SHP77 treated with DMSO at 0.1 percent for 48 hours (cell line): ENCODE measurements at places on chromosomes 2 and 18.

DNA sequence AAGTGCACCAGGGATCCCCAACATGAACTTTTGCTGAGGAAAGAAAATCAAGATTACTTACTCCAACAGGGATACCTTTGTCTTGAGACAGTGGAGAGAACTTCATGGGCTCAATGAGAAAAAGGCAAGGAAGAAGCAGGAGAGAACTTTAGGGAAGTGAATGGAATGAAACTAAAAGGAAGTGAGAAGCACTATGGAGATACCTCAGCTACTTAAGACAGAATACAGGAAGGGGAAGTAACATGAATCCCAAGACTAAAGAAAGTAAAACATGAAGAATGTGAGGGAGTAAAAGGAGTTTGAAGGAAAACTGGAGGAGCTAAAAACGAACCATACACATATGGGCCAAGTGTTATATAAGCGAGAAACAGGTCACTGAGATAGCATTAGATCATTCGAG is 32.4 kb upstream of the ACTR3 start:
- no peak for DNase-seq

DNA sequence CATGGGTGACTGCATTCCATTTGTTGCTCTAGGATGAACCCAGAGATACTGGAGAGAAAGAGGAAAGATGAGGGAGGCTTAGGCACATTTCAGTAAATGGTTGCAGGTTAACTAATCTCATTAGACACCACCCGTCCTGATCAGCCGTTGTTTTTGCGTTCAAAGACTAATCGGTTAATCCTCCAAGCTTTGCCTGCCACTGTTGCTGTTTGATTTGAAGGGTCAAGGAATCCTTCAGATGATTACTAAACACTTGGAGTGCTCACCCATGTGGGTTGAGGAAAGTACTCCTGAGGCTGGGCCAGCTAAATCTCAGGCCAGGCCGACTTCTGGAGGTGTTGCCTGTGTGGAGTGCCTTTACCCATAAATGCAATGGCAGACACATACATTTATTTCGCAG is 8.6 kb downstream of the SH3RF3 start:
- no peak for DNase-seq

GRCh38 chr18:32040936-32041335 is 22.3 kb downstream of the RNF125 start:
- no peak for DNase-seq

GRCh38 chr2:45168711-45169338 is 159.6 kb upstream of the SIX2 start:
- no peak for DNase-seq

DNA sequence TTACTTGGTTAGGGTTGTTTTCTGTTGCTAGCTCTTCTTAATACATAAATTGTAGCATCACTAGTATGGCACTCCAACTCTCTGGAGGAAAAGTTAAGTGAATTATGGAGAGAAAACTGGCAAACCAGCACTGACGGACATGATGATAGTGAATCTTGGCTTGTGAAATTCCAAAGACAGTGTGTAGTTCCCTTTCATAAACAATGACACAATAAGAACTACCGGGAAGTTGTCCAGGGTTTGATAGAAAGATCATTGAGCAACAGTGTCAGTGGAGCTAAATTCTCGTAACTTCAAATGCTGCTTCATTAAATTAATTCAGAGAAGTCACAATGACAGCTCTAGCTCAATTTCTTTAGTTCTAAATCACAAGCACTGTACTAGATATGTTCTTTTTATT is 66.5 kb downstream of the RIT2 start:
- no peak for DNase-seq

- no peak for DNase-seq
Measured at GRCh38 chr2:236176417-236176816, 8.2 kb upstream of the GBX2 start.

- no peak for DNase-seq
Measured at GRCh38 chr2:181724662-181725061, 44.3 kb upstream of the NEUROD1 start.

DNA sequence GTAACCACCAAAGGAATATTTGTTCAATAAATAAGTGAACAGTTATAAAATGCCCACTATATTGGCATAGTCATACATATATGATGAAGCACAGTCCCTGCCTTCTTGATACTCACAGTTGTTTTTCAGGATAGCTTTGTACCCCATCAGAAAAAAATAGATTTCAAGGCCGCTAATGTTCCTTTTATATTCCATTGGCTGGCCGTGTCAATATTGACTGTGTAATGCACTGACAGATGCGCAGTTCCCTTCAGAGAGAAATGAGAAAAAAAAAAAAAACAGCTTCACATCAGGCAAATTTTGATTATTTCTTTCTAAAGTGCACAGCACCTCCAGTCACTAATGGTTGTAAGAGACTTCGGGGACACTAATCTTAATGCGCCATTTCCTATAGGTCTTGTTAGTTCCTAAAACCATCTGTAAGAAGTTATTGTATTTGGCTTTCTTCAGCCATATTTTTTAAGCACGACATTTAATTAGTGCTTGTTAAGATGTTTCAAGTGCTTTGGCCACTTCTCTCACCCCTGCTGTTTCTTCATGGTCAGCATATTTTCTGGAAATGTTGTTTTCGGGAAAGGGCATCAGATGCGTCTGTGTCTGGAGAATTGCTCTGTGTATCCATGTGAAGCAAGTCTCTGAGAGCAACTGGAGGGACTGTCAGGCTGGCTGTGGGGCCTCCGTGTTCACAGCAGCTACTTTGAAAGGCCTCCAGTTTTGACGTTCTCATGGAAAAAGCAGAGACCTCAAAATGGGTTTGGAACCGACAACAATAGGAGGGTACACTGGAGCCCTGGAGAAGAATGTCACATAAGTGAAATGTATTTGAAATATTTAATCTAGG is 378.3 kb downstream of the MTX2 start:
- DNase-seq: peak; percentile 44

DNA sequence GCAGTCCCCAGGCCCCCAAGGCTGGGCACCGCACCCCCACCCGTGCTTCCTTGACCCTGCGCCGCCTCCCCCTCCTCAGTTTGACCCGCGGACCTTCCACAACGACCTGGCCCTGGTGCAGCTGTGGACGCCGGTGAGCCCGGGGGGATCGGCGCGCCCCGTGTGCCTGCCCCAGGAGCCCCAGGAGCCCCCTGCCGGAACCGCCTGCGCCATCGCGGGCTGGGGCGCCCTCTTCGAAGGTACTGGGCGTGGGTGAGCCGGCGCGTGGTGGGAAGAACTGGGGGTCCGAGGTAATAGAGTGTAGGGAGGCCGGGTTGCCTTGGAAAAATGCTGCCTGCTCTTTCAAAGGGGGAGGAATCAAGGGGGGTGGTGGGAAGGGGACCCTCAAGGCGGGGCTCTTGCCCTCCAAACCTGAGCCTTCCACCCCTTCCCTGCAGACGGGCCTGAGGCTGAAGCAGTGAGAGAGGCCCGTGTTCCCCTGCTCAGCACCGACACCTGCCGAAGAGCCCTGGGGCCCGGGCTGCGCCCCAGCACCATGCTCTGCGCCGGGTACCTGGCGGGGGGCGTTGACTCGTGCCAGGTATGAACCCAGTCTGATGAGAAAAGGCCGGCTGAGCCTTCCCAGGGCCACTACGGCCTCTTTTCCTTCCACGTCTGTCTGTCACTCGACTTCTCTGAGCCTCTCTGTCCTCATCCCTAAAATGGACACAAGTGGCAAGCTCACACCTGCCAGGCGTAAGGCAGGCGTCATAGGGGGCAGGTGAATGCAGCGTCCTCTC is 2.6 kb downstream of the PRSS56 start:
- DNase-seq: no peak

GRCh38 chr2:219031005-219031738 is 10.1 kb downstream of the CFAP65 start:
- DNase-seq: no peak

- DNase-seq: no peak
Measured at GRCh38 chr18:67582488-67582887, 66.0 kb upstream of the DSEL start.
